ENCODE measurements at places on chromosomes 13 and 19. TPM values are rescaled to one million over a fixed set of nuclear protein-coding genes. Genes with fewer than 3 reads are reported as not detected.

Gene TYROBP
- total RNA-seq: not detected

GRCh38 chr13:43986421-43986981 is 106.8 kb downstream of the LACC1 start:
- no peaks in the 10 kb centered on the region for H3K36me3 ChIP-seq
- no peak overlapping the region for H3K4me3 ChIP-seq
- no peak overlapping the region for H3K27ac ChIP-seq
- H3K4me1 ChIP-seq: no peaks in the 10 kb centered on the region
- peaks cover 4% of the 10 kb centered on the region for H3K27me3 ChIP-seq

DNA sequence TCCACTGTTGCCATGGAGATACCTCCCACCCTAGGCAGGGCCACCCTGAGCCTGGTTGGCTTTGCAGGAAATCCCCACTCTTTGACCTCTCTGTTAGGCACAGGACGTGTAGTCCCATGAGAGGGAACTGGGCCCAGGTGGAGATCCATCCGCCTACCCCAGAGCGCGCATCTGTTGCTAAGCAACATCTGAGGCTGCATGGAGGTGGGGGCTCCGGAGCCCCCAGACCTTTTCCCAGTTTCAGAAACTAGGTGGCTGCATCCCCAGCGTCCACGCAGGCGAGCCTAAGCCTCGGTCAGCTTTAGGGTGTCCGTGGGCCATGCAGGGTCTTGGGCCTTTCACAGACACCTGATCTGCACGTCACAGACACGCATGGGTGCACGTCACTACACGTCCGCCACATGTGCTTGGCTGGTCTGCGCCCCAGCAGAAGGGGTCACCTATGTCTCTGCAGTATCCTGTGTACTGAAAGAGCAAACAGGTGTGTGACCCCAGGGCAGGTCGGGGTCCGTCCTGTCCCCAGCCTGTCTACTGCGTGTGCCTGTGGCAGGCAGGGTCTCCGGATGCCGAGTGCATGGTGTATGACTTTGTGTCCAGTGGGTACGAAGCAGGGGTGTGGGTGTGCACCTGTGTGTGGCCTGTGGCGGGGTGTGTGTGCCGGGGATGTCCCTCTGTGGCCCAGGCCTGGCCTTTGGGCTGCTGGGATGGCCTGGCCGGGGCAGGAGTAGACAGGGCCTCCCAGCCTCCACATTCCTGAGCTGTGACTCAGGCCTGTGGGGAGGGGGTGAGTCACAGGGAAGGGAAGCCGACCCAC is 4.1 kb upstream of the CIRBP start:
- no peaks in the 10 kb centered on the region for H3K27me3 ChIP-seq
- peaks cover 35% of the 10 kb centered on the region for H3K4me1 ChIP-seq
- no peak for DNase-seq

- H3K36me3 ChIP-seq: peaks cover 54% of the 10 kb centered on the region
- DNase-seq: no peak
- H3K4me1 ChIP-seq: peaks cover 4% of the 10 kb centered on the region
- H3K27me3 ChIP-seq: no peaks in the 10 kb centered on the region
Observed at GRCh38 chr13:36323951-36324566, 22.1 kb downstream of the SPART start.

GRCh38 chr19:8615813-8616596 is 5.5 kb upstream of the ADAMTS10 start:
- peaks cover 4% of the 10 kb centered on the region for H3K4me1 ChIP-seq
- peak; percentile 89 for DNase-seq
- no peak overlapping the region for H3K4me3 ChIP-seq
- H3K27me3 ChIP-seq: peaks cover 5% of the 10 kb centered on the region
- no peak overlapping the region for H3K27ac ChIP-seq
- no peaks in the 10 kb centered on the region for H3K36me3 ChIP-seq

- no peaks in the 10 kb centered on the region for H3K4me1 ChIP-seq
- peak; percentile 65 for DNase-seq
- no peak overlapping the region for H3K27ac ChIP-seq
- H3K36me3 ChIP-seq: no peaks in the 10 kb centered on the region
- H3K27me3 ChIP-seq: peaks cover 8% of the 10 kb centered on the region
- no peak overlapping the region for H3K4me3 ChIP-seq
Observed at GRCh38 chr19:41616792-41617621, 9.9 kb downstream of the CEACAM4 start.

Measured in activated CD4-positive, alpha-beta T cell treated with anti-CD3 and anti-CD28 coated beads, Interleukin-2, amount 10 ng/mL, durations not matched to agents 24 days and 14 days (primary cell).